Foreskin keratinocyte (primary cell): ENCODE measurements at places on chromosomes 2 and 18. TPM values are rescaled to one million over a fixed set of nuclear protein-coding genes. Genes with fewer than 3 reads are reported as not detected.

The PLEK gene
- total RNA-seq = not detected in 2 replicates

The SLC40A1 gene
- total RNA-seq = 0.04 and 0.07 TPM in 2 replicates

The GALNT13 gene
- total RNA-seq = not detected in 2 replicates

DNA sequence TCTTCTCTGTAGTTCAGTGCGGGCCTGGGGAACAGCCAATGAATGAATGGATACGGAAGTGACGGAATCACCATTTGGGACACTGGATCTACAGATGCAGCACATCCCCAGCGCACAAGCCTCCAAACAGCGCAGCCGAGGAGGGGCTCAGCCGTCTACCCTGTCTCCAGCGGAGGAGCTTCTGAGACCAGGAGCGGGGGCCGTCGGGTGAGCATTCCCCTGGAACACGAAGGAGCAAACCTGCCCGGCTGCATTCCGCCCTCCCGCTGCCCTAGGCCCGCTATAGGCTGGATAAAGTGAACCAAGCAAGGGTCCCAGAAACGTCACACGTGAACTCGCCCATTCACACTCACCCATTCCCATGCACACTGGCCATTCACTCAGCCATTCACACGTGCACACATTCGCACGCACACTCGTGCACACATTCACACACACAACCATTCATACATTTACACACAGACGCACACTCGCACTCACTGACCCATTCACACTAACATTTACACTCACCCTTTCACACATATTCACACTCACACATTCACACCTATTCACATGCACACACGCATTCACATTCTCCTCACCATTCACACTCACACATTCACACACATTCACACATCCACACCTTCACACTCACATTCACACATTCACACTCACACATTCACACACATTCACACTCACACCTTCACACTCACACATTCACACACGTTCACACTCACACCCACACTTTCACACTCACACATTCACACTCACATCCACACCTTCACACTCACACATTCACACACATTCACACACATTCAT, 63.4 kb downstream of the BIN1 start:
- DNase-seq = no peak

GRCh38 chr18:10020171-10020570, 106.4 kb downstream of the VAPA start:
- no peak for DNase-seq

DNA sequence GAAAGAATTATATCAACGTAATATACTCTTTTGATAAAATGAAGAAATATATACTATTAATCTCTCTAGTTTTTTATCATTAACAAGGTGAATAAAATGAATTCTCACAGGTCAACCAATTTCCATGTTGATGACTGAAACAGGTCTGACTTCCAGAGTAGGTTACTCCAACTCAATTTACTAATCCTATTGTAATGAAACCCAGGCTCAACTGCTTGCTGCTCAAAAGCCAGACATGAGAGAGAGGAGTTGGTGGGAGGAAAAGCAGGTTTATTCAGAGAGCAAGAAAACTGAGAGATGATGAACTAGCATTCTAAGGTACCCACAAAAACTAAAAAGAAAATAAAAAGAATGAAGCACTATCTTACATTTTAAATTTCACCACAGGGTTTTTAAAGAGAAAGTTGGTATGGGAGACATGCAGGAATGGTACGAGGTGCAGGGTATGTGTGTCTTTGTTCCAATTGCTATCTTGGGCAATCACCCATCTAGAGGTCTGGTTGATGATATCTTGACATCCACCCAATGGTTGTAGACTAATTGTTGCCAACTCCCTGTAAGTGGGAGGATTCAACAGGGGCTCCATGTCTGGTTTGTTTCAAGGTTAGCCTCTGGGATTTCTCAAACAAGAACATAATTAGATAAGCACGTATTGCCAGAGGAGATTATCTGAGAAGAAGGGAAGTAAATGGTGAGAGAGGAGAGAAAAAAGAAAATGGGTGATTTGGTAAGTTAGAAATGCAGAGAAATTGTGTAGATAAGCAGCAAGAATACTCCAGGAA, 471.4 kb upstream of the REG3G start:
- DNase-seq = no peak

- no peak for DNase-seq
Observed at GRCh38 chr2:9488583-9489547, 14.5 kb downstream of the IAH1 start.

GRCh38 chr2:206859330-206859739, 80.0 kb upstream of the CPO start:
- DNase-seq = no peak

DNA sequence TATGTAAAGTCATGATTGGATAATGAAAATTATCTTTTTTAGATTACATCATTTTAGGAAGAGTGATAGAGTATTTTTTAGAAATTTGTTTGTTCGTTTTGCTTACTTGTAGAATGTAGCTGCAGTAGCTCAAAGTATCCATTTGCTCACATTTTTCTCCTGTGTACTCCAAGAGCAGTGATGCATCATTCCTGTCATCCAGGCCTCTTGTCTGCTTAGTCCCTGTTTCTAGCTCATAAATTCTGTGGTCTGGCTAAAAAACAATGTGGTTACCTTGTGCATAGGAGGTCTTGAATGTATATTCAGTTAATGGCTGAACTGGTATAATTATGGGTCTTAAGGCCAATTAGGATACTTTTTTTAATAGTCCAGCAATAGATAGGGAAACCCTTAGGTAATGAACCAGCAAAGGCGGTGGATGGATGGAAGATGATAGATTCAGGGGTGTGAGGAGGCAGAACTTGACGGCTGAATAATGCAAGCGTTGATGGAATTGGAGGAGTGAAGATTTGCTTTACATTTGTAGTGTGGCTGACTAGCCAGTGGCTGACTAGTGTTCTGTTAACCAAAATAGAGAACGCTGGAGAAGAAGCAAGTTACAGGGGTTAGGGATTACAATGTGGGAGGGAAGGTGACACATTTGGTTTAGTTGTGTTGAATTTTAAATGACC, 145.0 kb downstream of the ZNF407 start:
- no peak for DNase-seq

- no peak for DNase-seq
Observed at GRCh38 chr18:22697561-22697960, 235.6 kb upstream of the RBBP8 start.

GRCh38 chr2:221569871-221570270, 2.2 kb downstream of the EPHA4 start:
- DNase-seq = no peak

- DNase-seq = no peak
Observed at GRCh38 chr2:150122871-150123613, 364.4 kb downstream of the RND3 start.

DNA sequence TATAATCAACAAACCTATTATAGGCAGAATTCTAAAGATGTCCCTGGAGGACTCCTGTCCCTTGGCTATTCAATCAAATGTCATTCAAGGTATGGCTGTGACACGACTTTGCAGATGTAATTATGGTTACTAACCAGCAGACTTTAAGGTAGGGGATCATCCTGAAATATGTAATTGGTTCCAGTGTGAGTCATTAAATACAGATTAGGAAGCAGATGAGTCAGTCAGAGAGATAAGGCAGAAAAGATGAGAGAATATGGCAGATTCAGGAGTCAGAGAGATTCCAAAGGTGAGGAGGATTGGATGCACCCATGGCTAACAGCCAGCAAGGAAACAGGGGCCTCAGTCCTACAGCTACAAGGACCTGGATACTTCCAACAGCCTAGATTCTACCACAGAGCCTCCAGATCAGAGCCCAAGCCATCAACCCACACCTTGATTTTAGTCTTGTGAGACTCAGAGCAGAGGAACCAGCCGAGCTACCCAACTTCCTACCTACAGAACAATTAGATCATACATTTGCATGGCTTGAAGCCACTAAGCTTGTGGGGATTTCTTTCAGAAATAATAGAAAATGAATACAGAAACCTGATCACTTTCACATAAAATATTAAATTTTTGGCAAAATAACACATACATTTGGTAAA, 11.2 kb upstream of the PROM2 start:
- no peak for DNase-seq

DNA sequence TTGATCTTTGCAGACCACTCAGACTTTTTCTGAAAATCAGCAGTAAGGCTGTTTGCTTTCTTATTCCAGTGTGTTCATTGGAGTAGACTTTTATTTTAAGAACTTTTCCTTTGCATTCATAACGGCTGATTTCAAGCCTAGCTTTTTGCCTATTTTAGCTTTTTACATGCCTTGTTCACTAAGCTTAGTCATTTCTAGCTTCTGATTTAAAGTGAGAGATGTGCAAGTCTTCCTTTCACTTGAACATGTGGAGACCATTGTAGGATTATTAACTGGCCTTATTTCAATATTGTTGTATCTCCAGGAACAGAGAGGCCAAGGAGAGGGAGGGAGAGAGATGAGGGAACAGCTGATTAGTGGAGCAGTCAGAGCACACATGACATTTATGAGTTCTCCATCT, 32.1 kb downstream of the RNMT start:
- no peak for DNase-seq

DNA sequence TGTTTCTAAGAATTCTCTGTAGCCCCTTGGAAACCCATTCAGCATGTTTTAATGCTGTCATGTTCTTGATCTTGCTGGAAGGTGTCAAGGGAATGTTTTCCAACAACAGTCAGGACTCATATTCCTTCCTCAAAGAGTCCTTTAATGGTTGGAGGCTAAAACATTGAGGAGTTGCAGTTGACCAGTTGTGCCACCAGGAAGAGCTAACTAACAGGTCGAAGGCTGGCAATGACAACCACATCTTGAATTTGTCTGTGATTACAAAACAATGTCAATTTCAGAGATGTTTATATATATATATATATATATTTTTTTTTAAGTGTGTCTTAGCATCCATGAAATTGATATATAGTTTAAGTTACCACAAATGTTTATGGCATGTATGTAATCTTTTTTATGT, 151.5 kb downstream of the INO80D start:
- DNase-seq = no peak
